BE2C (cell line): ENCODE measurements at places on chromosomes 7 and 10.

DNA sequence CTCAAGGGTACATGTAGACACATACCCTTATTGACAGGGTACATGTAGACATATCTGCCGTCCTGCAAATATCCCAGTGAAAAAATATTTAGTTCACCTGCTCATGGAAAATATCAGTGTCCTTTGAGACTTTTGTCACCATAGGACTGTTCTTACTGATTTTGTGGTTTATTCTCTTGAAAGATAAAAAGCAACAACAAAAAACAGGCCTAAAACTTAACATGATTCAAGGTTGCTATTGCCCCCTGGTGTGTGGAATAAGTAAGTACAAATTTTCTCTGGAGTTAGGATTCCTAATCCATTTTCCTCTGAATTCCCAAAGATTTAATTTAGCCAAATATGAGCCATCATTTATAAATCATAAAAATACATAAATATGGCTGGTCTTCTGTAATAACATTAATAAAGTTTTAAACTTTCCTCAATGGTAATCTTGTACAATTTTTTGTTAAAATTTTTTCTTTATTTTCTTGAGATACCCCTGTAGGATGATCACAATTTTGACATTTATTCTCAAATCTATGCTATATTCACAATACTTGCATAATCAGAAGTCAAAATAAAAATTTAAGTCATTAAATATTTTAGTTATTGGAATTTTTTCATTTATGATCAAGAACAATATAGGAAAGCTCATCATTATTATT is 741.4 kb upstream of the POT1 start:
- no peak for DNase-seq

DNA sequence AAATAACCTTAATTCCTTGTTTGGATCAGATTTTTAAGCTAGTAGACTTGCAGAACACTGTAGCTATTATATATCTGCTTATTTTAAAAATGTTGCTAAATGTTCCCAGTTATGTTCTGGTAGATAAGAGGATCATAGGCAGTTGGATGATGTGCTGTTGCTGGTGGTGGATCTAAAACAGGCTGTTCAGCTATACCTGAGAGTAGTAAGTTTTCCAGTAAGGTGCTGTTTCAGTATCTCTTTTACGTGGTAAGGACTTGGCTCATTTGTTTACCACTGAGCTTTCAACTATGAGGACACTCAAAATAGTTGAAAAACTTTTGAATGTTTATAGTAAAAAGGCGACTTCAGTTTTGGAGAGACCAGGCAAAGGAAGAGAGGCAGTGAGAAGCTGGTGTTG is 180.9 kb downstream of the CDK14 start:
- DNase-seq = no peak

DNA sequence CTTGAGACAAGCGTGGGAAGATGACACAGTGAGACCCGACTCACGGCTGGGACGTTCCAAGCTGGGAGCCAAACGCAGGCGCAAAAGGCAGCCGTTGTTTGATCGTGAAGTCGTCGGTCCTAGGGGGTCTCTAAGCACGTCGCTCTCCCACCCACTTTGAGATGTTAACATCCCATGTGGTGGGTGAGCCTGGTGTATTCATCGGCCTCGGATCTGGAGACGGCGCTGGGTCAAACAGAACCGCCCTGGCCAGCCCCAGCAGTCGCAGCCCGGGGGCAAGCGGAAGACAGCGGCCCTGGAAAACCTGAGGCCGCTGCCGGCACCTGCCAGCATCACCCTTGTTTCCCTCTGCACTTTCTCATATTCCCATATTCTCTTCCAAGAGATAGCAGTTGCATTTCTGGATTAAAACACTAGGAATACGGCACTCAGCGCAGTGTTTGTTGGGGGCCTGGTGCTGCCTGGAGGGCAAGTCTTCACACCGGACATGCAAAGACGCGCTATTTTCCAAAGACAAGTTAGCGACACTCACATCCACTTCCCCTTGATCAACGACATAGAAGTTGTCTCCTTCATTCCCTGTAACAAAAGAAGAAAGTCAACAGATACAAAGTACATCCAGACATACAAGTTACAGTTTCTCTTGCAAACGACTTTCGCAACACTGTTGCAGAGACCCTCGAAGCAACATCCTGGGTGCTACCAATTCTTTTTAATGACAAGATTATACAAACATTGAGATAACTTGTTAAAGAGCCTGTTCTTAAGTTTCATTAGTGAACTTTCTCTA is 86.2 kb upstream of the PDGFA start:
- no peak for DNase-seq

DNA sequence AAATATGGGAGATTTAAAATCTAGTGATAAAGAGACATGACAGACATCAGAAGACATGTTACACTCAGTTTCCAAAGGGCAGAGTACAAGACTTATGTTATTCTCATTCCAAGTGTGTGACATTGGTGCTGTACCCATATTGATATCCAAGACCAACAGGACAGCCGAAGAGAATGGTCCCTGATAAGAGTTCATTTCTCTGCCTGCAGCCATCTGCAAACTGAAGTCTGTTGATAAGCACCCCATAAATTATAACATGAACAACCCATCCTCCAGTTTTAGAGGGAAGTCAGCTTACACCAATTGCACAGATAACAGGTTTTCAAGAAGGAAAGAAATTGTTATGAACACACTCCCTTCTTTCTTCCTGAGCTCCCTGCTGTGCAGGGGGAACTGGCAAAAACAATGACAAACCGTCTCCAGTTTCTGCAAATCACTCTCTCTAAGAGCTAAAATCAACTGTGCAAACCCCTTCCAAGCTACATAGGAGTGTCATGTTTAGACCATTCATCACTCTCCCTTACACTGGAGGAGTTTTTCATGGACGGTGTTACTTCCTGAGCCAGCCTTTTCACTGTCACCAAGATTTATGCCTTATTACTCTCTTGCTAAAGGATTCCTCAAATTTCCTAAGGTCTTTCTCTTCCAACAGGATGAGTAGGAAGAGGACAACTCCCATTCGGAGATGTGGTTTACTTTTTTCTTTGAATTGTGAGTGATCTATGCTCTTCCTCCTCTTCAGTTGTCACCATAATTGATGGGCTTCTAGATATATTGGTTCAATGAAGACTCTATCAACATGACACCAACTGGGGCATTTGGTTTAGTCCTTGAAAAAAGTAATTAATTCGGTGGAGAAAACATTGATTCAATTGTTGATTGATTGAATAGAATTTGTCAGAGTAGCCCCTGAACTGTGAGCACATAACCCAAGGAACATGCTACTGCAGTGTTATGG is 80.3 kb upstream of the FAM171A1 start:
- no peak for DNase-seq

DNA sequence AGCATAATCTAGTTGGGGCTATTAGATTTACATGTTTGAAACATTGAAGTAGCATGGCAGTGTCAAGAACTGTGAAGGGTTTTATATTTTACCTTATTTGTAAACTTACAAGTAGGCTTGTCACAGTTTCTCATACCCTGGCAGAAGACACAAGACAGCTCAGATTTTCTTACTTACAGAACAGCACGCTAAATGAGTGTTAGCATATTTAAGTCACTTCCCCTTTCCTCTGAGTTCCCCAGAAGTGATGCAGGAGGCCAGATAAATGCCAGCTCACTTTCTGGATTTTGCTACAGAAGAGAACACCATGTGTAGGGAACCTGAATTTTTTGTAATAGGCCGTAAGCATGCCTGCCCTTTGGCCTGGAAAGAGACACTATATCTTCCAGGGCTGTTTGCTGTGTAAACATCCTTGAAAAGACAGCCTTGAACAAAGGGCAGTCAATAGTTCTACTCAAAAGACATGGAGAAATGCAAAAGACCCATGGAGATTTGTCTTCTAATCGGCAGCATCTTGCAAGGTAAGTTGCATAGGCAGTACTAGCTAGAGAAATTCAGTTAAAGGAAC is 279.1 kb downstream of the PHF14 start:
- no peak for DNase-seq

GRCh38 chr10:6119423-6119822 is 30.6 kb downstream of the RBM17 start:
- DNase-seq = no peak

GRCh38 chr10:98055841-98056516 is 25.6 kb upstream of the CRTAC1 start:
- no peak for DNase-seq

DNA sequence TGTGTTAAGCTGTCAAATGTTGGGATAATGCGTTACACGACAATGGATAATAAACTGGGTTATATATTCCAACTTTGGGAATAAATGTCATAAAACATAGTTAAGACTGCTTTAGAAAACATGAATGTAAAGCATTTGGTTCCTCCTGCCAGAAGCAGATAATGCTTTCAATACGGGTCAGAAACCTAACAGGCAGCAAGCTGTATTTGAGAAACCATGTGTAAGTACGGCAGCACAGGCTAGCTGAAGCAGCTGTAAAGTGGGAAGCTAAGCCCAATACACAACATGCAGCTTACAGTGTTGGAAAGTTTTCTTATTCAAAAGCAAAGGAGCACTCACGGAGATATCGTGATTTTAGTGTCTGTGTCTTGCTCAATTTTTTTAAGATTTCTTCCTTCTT is 46.5 kb downstream of the MALSU1 start:
- DNase-seq = no peak

DNA sequence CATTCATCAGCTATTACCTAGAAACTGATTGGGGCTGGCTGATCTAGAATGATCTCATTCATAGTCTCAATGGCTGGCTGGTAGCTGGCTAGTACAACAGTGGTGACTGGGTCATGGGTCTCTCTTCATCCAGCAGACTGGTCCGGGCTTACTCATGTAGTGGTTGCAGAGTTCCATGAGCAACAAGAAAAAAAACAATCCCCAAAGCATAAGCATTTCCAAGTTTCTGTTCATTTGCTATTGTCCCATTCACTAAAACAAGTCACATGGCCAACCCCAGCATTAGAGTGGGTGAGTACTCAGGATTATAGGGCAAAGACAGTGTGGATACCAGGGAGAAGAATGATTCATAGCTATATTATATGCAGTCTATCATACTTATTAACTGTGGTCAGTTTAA is 85.2 kb upstream of the SEMA3C start:
- DNase-seq = no peak

GRCh38 chr10:54063514-54063913 is 737.5 kb downstream of the PCDH15 start:
- DNase-seq = peak; percentile 3

DNA sequence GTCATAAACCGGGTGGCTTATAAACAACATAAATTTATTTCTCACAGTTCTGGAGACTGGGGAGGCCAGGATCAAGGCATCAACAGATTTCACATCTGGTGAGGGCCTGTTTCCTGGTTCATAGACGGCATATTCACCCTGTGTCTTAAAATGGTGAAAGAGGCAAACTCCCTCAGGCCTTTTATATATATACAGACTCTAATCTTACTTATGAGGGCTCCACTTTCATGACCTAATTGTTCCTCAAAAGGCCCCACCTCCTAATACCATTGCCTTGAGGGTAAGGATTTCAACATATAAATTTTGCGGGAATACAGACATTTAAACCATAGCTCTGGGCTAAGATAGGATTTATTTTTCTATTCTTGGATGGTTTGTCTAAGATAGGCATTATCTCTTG is 187.2 kb downstream of the PPP1R3A start:
- no peak for DNase-seq

GRCh38 chr10:97078261-97078937 is 107.4 kb downstream of the SLIT1 start:
- DNase-seq = no peak

DNA sequence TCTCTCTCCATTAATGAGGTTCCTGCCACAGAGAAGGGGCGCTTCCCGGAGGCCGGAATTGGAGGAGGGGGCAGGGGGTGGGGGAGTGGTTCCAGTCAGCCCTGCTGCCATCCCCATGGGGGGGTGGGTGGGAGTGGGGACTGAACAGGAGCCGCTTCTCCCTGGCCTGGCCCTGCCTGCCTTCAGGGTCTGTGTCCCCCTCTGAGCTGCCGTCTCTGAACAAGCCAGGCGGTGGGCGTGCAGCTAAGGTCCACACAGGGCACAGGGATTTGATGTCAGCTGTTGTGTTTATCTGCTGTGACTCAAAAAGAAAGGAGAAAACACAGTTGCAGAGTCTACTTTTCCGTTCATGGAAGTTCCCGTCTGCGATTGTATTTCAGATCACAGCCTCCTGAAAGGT is 141.5 kb upstream of the PCBD1 start:
- DNase-seq = no peak

GRCh38 chr7:51035716-51036115 is 253.0 kb upstream of the GRB10 start:
- no peak for DNase-seq

DNA sequence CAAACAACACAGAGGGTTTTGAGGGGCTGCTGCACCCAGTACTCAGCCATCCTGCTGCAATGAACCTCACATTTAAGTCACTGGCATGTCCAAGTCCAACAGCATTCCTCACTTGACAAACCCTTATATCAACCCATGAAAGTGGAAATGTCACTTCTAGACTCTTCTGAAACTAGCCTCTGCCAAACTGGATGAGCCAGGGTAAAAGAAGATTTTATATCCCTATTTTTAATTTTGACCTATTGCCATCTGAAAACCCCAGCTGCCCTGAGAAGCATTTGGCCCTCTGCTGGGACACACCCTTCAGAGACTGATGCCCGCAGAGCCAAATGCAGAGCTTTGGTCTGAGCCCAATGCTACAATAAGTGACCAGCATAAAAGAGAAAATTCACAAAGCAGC is 201.1 kb downstream of the ANK3 start:
- no peak for DNase-seq

GRCh38 chr10:130061760-130062159 is 48.9 kb downstream of the C10orf143 start:
- DNase-seq = no peak

DNA sequence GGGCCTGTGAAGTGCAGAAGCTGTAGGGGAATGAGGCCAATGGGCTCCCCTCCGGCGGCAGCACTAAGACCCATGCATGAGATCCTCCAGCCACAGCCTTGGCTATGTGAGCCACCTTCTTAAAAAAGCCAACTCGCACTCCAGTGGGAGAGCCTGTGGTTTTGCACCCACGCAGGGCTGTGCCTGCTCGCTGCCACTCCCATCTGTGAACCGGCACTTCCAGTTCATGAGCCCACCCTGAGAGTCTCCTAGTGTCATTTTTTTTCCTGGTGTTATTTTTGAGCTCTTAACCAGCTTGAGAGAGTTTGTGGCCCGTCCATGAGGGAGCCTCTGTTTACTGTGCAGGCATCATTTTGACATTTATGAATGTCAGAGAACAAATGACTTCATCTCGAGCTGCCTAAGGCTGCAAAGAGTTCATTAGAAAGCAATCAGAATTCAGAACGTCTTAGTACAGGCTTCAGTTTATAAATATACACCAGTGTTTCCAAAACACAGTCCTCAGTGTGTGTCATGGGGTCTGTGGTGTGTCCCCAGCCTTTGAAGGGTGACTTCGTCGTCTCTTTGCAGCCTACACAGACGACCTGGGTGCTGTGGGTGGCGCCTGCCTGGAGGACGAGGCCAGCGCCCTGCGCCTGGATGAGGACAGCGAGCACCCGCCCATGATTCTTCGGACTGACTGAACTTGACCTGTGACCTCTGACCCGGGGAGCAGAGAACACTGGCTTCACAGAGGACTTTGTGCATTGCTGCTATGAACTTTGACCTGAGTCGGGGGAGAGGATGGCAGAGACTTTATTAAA is 40.4 kb downstream of the WIPI2 start:
- DNase-seq = no peak

GRCh38 chr10:113056441-113057021 is 106.5 kb downstream of the TCF7L2 start:
- no peak for DNase-seq

GRCh38 chr7:38558761-38559345 is 72.3 kb downstream of the AMPH start:
- no peak for DNase-seq

GRCh38 chr10:23155169-23155568 is 36.9 kb upstream of the PTF1A start:
- DNase-seq = no peak

- no peak for DNase-seq
Observed at GRCh38 chr7:96311967-96312366, 9.9 kb downstream of the SLC25A13 start.
